ENCODE measurements at places on chromosomes 11 and 22.

DNA sequence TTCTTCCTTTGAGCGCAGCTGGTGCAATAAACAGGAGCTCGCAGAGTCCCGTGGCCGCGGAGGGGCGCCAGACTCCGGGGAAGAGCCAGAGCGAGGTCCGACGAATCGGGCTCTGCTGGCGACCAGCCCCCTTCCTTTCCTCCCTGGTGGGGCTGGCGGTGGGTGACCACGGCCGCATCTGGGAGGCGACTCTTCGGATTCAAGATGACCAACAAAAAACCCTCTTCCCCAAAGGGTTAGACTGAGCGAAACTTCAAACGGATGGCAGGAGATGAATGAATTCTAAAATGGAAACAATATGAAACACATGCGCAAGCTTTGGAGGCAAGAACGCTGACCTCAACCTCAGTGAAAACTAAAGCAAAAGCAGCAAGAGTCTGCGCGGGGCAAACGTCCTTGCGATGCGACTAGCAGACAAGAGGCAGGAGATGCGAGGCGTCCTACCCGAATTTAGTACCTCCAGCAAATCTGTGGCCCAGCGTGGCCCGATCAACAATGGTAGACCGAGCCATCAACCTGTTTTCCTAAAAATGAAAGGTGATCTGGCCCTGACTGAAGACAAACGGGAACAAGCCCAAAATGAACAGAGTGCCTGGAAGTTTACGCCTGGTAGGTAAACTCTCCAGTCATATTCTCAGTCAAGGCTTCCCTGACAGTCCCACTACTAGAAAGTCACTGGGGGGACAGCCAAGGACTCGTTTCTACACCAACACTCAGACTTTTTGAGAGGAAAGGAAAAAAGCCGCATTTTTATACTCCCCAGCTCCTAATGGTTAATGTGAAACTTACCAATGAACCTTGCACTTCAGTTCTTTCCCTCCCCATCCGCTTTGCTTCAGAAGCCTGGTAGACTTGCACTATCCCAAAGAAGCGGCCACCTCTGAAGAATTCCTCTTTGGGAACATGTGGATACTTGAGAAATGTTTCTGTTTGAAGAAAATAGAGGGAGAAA is 11.6 kb downstream of the MMP3 start:
- no peak for DNase-seq

- DNase-seq = no peak
Observed at GRCh38 chr11:121467471-121467870, 14.7 kb upstream of the SORL1-AS1 start.

- DNase-seq = no peak
Observed at GRCh38 chr22:38026130-38027111, 30.8 kb upstream of the PICK1 start.

DNA sequence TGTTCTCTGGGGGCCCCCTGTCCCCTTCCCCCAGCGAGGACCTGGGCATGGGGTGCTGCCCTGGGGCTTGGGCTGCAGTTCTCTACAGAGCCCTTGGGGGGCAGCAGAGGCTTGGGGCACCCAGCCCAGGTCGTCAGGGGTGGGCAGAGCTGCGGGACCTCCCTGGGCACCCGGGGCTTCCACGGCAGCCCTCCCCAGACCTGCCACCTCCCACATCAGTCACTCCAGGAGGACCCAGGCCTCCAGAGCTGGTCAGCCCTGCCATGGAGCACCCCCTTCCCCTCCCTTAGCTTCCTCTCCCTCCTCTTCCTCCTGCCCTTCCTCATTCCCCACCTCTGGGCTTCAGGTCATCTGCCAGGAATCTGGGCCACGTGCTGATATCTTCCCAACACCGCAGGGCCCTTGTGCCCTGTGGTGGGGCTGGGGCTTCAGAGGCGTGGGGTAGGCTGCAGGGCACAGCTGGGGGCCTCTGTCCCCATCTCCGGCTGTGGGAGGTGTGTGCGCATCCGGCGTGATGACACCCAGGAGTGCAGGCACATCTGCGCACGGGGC is 5.8 kb downstream of the TSPAN4 start:
- DNase-seq = peak; percentile 81

GRCh38 chr11:114440971-114441763 is 1.9 kb downstream of the REXO2 start:
- no peak for DNase-seq

- DNase-seq = no peak
Observed at GRCh38 chr11:75719340-75720239, 2.0 kb downstream of the MOGAT2 start.

GRCh38 chr22:38966380-38966702 is 8.9 kb downstream of the APOBEC3A start:
- DNase-seq = no peak

GRCh38 chr11:35288817-35289541 is 130.4 kb downstream of the SLC1A2 start:
- no peak for DNase-seq

DNA sequence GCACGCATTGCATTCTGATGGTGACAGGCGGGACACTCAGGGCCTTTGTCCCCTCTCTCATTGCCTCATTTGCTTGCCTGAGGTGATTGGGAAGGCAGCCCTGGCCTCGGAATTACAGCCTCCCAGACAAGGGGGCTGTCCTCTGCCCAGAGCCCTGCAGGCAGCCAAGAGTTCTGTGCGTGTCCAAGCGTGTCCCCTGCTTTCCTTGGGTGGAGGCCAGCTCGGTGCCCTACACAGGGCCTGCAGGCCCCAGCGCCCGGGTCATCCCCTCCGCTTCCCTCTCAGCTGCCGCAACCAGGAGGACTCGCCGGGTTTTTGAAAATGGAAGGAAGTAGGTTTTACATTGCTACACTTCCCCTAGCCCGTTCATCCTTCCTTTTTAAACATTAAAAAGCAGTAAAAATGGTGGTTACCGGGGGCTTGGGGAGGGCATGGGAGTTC is 1.9 kb downstream of the GRAMD4 start:
- no peak for DNase-seq

- no peak for DNase-seq
Observed at GRCh38 chr11:13065200-13065787, 56.2 kb downstream of the RASSF10 start.

DNA sequence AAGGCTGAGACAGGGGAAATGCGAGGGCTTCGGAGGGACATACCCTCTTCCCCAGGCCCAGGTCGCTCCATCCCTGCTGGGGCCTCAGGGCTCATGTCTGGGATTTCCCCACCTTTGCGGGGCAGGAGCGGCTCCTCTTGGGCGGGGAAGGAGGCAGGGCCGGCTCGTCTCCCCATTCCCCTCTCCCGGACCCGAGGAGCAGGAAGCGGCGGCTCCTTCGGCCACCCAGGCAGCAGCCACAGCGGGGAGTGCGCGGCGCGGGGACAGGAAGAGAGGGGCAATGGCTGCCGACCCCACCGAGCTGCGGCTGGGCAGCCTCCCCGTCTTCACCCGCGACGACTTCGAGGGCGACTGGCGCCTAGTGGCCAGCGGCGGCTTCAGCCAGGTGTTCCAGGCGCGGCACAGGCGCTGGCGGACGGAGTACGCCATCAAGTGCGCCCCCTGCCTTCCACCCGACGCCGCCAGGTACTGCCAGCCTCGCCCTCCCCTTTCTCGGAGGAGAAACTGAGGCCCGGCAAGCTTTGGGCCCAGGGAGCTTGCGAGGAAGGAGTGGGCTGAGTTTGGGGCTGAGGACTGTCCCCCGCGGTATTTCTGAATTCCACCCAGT is at the start of gene ANKK1:
ANKK1 (plus strand) TSS at position 175 of the 607 bp plus-strand sequence; CDS start at position 281, 106 bp downstream.
- no peak for DNase-seq

DNA sequence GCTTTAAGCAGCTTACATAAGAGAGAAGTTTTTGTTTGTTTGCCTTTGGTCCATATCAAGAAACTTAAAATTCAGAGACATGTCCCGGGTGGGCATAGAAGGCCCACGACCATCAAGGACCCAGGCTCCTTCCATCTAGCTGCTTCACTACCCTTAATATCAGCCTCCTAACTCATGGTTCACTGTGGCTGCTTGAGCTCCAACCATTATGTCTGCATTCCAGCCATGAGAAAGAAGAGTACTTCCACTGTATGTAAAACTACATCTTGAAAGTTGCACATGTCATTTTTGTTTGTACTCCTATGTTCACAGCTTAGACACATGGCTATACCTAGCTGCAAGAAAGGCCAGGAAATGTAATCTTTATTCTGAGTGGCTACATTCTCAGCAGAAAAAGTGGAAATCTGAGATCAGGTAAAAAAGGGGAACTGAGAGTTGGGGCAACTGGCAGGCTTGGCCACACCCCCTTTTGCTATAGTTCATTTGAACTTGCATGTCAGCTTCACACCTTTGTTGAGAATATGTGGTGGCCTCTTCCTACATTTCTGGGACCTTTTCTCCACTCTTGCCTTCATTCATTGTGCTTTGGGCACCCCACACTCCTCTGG is 81.3 kb upstream of the TP53I11 start:
- DNase-seq = no peak

GRCh38 chr11:90593099-90593498 is 370.2 kb upstream of the CHORDC1 start:
- DNase-seq = no peak

GRCh38 chr11:9072626-9073176 is 18.7 kb downstream of the SCUBE2 start:
- no peak for DNase-seq

- no peak for DNase-seq
Observed at GRCh38 chr11:65903068-65903481, 2.9 kb upstream of the FOSL1 start.

GRCh38 chr11:73614591-73614990 is 16.7 kb upstream of the FAM168A start:
- no peak for DNase-seq

DNA sequence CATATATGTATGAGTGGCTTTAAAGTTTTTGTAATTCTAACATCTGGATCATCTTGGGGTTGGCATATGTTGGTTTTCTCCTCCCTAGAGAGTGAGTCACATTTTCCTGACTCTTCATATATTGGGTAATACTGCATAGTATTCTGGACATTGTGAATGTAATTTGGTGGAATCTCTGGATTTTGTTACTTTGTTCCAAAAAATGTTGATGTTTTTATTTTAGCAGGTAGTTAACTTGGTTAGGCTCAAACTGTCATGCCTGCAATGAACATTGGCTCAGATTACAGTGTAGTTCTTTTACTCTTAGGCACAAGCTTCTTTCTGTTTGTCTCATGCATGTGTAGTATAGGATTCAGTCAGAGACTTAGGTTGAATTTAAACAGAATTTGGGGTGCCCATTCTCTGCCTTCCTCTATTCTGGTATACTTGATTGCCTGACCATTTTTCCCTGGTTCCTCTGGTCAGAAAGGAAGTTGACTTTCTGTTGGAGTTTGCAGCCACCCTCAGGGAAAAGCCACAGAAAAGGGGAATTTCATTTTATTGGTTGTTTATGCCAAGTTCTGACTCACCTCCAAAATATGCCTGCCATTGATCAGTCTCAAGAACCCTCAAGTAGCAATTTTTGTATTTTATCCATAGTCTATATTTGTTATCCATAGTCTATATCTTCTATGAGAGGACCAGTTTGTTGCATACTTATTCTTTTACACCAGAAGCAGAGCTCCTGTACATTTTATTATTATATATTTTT is 151.7 kb downstream of the UVRAG start:
- no peak for DNase-seq

- no peak for DNase-seq
Observed at GRCh38 chr22:36925388-36926290, 12.2 kb downstream of the CSF2RB start.

DNA sequence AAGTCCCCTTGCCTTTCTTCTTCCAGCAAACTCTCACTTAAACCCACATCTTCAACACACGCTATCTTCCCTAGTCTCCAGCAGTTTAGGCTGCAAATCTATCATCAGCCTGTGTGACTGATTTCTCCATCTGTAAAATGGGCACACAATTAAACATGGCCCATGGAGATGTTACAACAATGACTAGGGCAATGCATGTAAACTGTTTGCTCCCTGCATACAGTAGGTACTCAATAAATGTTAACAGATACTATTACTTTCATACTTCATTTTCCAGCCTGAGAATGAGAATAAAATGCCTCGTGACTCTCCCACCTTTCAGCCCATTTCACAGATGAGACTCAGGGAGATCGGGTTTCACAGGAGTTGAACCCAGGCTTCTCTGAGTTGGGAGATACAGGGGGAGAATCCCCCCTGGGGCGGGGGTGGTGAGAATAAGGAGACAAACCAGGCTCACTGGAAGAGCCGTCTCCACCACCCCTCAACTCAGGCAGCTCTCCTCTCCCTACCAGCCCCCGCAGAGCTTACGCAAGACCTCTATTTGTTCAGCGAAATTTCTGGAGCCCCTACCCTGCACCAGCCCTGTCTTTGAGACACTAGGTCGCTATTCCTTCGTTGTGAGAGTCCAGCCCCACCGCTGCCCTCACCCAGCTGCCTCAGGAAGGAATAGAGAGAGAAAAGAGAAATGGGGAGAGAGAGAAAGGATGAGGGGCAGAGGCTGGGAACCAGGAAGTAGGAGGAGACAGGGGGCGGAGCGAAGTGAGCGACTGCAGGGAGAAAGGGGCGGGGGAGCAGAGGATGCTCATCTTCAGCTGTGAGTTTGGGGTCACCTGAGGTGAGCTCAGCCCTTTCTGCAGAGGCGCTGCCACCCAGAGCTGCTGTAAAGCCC is 42.1 kb upstream of the KLHL35 start:
- peak; percentile 74 for DNase-seq

- peak; percentile 22 for DNase-seq
Observed at GRCh38 chr11:119481667-119482400, 58.9 kb upstream of the THY1 start.

DNA sequence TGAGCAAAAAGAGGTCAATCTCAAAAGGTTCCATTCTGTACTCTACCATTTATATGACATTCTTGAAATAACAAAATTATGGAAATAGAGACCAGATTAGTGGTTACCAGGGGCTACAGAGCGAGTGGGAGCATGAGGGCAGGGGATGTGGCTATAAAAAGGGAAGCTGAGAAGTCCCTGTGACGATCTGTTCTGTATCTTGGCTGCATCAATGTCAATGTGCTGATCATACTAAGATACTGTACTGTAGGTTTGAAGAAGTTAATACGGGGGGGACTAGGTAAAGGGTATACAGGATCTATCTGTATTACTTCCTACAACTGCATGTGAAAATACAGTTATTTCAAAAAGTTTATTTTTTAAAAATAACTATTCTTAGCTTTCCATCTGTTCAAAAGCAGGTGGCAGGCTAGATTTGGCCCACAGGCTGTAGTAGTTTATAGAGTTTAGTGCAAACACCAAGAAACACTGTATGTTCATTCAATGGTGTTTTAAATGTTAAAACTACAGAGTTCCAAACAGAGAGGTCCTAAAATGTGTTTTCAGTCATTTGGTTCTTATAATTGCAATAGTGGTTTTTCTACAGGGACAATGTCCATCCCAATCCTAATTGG is 78.2 kb downstream of the SMCO4 start:
- no peak for DNase-seq

- no peak for DNase-seq
Observed at GRCh38 chr11:24738972-24739371, 242.1 kb downstream of the LUZP2 start.

GRCh38 chr11:105081412-105082150 is 36.4 kb upstream of the CARD16 start:
- DNase-seq = no peak

- DNase-seq = no peak
Observed at GRCh38 chr22:25131198-25131887, 68.3 kb upstream of the CRYBB3 start.

GRCh38 chr11:84468235-84468634 is 1158.9 kb downstream of the DLG2 start:
- DNase-seq = no peak
